ENCODE measurements at places on chromosomes 3 and 15.
A peak's percentile ranks its signal among the peaks of the same experiment; 100 is the strongest.

- DNase-seq: peak; percentile 72
Observed at GRCh38 chr3:73432023-73432705, 192.6 kb downstream of the PDZRN3 start.

DNA sequence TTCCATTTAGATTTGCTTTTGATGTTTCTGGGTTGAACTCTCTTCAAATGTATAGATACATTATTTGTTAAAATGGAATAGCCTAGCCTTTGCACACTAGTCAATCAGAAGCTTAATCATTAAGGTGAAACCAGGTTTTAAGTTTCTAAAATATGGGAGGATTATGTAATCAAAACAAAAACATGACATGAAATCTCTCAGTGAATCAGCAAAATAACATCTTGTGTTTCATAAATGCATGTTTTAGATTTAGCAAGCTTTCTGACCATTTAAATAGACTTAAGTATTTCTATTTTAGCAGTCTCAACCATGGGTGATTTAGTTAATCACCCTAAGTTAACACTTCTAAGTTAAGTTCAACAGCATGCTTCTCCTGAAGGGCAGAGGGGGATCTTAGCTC, 11.3 kb downstream of the GTF2E1 start:
- DNase-seq: peak; percentile 9

DNA sequence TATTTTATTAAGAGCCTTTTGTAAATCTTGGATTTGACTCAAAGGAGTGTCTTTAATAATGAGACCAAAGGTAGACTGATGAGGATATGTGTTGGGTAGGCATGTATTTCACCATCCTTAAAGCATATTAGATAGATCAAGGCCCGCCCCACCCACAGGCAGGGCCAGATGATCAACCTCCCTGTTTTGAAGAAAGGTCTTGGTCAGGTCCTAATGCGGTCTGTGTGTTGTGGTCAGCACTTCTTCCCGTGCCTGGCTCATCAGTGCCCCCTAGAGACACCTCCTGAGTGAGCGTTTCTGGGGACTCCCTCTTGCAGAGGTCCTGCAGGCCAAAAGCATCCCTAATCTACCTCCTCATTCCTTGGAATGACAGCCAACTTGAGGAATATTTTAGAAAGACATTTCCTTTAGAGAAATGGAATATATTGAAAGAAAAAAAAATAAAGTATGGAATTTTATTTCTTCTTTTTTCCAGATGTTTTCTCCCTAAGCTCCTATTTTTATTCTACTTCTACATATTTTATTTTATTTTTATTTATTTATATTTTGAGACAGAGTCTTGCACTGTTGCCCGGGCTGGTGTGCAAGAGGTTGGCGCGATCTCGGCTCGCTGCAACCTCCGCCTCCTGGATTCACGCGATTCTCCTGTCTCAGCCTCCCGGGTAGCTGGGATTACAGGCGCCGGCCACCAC, 6.0 kb downstream of the TM4SF4 start:
- DNase-seq: peak; percentile 88

GRCh38 chr3:169541528-169541927, 122.0 kb downstream of the MECOM start:
- DNase-seq: no peak

DNA sequence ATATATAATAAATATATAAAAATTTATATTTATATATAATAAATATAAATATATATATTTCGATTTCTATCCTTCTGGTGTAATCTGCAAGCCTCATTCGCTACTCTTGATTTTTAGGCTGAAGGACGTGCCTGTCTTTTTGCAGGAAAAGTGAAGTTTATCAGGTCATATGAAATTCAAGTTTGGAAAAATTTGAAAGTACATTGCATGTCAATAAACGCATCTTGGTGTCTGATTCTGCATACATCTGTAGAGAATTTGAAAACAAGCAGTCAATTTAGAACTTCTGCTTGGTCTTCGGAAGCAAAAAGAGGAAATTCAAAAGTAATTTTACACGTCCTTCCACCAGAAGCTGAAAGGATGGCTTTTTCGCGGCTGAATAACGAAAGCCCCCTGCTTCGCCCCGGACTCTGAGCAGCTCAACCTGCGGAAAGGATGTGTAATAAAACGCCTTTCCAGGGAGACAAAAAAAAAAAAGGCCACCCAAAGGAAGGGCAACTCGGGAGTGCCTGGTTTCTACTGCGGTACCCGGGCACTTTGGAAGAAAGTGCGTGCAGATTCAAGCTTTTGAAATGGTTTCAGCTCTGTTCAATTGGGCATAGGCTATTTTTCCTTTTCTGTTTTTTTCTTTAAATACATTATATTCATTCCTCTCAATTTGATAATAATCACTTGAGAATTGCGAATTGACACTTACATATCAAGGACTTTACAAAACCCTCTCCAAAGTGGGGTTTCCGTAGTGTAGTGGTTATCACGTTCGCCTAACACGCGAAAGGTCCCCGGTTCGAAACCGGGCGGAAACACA, 1.5 kb upstream of the MYNN start:
- peak; percentile 13 for DNase-seq

GRCh38 chr3:143634991-143635390, 213.3 kb downstream of the SLC9A9 start:
- DNase-seq: no peak

- no peak for DNase-seq
Observed at GRCh38 chr3:183555541-183556081, at the start of gene KLHL6. Gene KLHL6, minus strand, starts transcription at chr3:183555706. Its CDS starts 53 bp downstream, at chr3:183555653.

GRCh38 chr3:132517311-132517710, 79.8 kb upstream of the ACKR4 start:
- DNase-seq: no peak

DNA sequence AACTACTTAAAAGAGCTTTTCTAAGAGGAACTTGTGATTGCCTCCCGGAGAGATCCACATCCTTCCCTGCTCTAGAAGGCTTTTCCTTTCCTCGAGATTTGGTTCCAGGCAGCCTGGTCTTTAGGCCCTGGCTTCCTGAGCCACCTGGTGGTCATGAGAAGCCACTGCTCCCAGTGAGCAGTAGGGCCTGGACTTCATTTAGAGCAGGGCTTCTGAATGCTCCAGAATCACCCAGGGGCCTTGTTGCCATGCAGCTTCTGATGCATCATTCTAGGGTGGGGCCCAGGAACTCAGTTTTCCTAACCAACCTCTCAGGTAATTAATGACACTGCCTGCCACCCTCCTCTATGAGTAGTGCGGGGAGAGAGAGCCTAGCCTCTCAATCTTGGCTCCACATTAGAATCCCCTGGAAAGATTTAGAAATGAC, 29.6 kb downstream of the PSMD6 start:
- DNase-seq: peak; percentile 91

DNA sequence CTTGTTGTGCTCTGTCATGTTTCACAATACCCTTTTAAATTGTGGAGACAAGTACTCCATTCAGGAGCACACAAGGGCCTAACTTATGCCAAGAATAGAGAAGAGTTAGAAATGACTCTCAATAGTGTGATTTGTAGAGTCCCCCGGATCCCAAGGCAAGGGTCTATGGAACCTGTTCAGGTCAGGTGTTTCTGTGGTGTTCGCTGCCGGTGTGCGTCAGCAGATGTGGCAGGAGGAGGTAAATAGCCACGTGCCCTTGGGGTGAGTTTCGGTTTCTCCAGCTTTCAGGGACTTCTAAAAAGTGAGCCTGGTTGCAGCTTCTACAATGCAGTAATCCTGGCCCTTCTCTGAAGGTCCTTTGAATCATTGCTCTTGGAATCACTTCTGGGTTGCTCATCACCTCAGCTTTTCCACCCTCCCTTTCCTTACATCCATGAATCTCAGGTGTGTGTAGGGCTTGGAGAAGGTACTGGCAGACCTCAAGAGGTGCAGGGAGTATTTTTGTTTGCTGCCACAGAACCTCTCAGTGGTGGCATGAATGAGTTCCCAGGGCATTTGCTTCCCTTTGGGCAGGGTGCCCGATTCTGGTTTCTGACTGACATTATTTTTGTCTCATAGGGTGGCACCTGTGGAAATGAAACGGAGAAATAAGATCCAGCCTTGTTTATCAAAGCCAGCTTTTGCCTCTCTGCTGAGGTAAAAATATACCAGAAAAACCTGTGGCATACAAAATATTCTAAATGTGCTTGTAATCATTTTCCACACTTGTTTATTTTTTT, 7.3 kb downstream of the ST3GAL6 start:
- no peak for DNase-seq

DNA sequence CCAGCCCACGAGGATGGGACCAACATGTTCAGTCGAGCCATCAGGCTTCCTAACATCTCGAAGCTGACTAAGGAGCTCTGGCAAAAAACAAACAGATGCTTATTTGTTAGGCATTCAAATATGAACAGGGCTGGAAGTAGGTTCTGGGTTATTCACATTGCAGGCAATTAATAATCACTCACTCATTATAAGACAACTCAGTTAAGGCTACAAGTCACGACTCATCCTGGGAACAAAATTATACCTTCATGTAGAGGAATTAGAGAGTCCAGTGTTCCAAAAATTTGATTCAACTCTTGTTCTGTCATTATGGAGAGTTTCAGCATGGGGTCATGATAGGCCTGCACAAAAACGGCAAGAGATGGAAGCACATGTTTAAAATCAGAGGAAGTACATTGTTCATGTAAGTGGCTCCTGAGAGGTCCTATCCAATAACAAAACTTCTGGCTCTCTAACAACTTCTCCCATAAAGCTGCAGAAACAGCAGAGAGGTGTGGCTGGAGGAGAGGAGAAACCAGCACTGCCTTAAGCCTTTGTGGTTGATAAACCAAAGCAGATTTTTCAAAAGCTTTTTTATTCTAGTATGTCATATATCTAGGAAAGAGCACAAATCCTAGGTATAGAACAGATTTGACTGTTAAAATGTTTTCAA, 50.6 kb downstream of the ARHGEF3 start:
- no peak for DNase-seq

GRCh38 chr3:33664195-33664594, 53.9 kb downstream of the CLASP2 start:
- DNase-seq: peak; percentile 75
